ENCODE measurements at places on chromosomes 2 and 18. TPM values are rescaled to one million over a fixed set of nuclear protein-coding genes. Genes with fewer than 3 reads are reported as not detected.

The PLCD4 gene
- total RNA-seq, result 2.9 TPM

The DSC3 gene
- 0.69 TPM for total RNA-seq

The RELCH gene
- total RNA-seq, result 23.4 TPM

The SLC66A3 gene
- total RNA-seq, result 81.1 TPM

The BOLL gene
- total RNA-seq, result not detected

The AGFG1 gene
- total RNA-seq, result 126 TPM

The GALNT14 gene
- 93.3 TPM for total RNA-seq
